ENCODE measurements at places on chromosomes 7 and 10. TPM values are rescaled to one million over a fixed set of nuclear protein-coding genes. Genes with fewer than 3 reads are reported as not detected.

- H3K36me3 ChIP-seq, result peaks cover 5% of the 10 kb centered on the region
- H3K4me1 ChIP-seq, result no peaks in the 10 kb centered on the region
- no peak overlapping the region for H3K4me3 ChIP-seq
- DNase-seq, result no peak
- H3K27ac ChIP-seq, result no peak overlapping the region
- H3K27me3 ChIP-seq, result no peaks in the 10 kb centered on the region
These were observed 50.1 kb upstream of the DNAAF5 start for GRCh38 chr7:676246-676971.

- H3K27me3 ChIP-seq, result no peaks in the 10 kb centered on the region
- peaks cover 28% of the 10 kb centered on the region for H3K4me1 ChIP-seq
- H3K36me3 ChIP-seq, result peaks cover 46% of the 10 kb centered on the region
- DNase-seq, result no peak
These were observed 2.3 kb downstream of the ZNF282 start for GRCh38 chr7:149197675-149198074.

DNA sequence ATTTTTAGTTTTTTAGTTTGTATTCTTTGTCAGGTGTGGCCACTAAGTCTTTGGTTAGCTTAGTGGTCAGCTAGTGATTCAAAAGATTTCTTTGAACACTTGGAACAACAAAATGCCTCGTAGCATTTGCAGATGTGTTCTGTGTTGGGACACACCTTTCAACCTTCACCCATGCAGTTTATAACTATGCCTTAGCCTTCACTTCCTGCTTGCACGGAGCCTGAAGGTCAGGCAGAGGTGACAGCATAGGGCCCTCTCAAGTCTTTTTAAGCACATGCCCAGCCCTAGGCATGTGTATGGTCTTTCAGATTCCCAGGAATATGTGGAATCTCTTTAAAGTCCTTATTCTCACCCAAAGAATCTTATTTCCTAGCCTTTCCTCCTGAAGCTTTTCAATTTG lies 17.6 kb downstream of the PLAC9 start:
- no peak overlapping the region for H3K4me3 ChIP-seq
- DNase-seq, result no peak
- no peak overlapping the region for H3K27ac ChIP-seq
- H3K4me1 ChIP-seq, result peaks cover 1% of the 10 kb centered on the region
- no peaks in the 10 kb centered on the region for H3K27me3 ChIP-seq
- H3K36me3 ChIP-seq, result peaks cover 53% of the 10 kb centered on the region

DNA sequence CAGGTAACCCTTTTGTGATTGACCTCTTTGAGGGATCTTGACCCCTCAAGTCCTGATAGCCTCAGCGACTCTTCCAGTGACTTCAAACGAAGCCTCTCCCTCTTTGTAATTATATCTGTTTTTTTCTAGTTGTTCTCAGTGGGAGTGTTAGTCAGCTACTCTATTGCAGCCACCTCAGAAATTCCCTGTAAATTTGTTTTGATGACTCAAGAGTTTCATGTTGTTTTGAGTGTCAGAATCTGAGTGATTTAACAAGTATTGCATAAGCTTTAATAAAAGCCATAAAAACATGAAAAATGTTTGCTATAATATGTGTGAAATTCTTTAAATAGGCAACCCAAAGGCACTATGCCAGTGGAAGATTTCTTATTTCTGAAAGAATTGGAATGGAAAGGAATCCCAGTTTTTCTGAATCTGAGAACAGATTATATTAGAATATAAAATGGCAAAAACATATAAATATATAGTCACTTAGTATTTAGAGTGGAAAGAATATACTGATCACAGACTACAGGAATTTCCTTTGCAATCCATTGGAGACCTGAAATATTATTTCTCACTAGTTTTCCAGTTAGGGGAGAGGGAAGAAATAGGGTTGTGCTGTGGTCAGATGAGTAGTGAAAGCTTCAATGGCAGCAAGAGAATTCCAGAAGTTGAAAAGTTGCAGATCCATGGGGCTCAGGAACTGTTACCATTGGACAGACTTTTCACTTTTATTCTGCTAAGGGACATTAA lies 94.4 kb upstream of the SEMA3C start:
- H3K36me3 ChIP-seq, result no peaks in the 10 kb centered on the region
- no peak for DNase-seq
- H3K4me3 ChIP-seq, result no peak overlapping the region
- H3K27me3 ChIP-seq, result no peaks in the 10 kb centered on the region
- no peak overlapping the region for H3K27ac ChIP-seq

GRCh38 chr7:92953657-92954056 lies 117.3 kb upstream of the CDK6 start:
- DNase-seq, result no peak
- no peaks in the 10 kb centered on the region for H3K36me3 ChIP-seq
- H3K4me3 ChIP-seq, result no peak overlapping the region
- no peaks in the 10 kb centered on the region for H3K27me3 ChIP-seq

EPO gene
- total RNA-seq, result not detected

C10orf90 gene
- total RNA-seq, result not detected

DNA sequence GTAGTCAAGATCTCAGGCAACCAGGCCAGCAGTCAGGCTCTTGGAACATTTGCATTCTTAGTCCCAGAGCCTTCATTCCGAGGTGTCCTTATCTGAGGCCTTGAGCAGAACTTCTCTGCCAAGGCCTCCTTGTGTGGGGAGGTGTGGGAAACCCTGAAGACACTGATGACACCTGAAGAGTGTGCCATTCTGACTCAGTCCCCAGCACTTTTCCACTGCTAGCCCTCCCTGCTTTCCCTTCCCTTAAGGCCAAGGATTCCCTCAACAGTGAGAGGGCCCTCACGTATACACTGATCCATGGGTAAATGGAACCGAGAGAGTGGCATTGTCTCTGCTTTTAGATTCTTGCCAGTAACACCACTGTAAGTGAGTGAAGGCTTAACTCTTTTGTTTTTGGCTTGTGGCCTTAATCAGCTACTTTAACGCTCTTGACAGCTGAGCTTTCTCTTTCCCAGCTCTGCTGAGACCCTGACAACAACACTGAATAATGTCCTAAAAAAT lies 30.3 kb downstream of the TRDMT1 start:
- peaks cover 11% of the 10 kb centered on the region for H3K4me1 ChIP-seq
- no peak overlapping the region for H3K27ac ChIP-seq
- DNase-seq, result no peak
- H3K4me3 ChIP-seq, result no peak overlapping the region
- no peaks in the 10 kb centered on the region for H3K27me3 ChIP-seq

- DNase-seq, result no peak
- H3K27me3 ChIP-seq, result peaks cover 18% of the 10 kb centered on the region
- no peak overlapping the region for H3K27ac ChIP-seq
- H3K4me1 ChIP-seq, result no peaks in the 10 kb centered on the region
- H3K36me3 ChIP-seq, result no peaks in the 10 kb centered on the region
- H3K4me3 ChIP-seq, result no peak overlapping the region
These were observed 540.3 kb upstream of the GALNT17 start for GRCh38 chr7:70591643-70592042.

DNA sequence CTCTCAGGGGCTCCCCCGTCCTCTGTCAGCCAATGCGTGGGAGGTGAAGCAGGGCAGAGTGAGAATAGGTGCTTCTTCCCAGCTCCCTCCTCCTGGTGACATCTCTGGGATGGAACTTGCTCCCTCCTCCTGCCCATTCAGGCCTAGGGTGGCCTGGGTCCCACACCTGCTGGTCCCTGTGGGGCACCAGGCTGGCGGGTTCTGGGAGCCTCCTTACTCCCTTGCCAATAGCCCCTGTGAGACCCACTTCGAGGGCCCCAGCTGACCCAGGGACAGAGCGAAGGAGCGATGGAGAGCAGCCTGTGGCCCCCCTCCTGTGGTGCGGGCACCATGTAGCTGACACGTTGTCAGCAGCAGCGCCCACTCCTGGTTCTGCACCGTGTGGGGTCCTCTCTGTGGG lies 512.6 kb downstream of the GLRX3 start:
- no peaks in the 10 kb centered on the region for H3K4me1 ChIP-seq
- no peak overlapping the region for H3K27ac ChIP-seq
- H3K27me3 ChIP-seq, result no peaks in the 10 kb centered on the region
- H3K36me3 ChIP-seq, result no peaks in the 10 kb centered on the region
- no peak for DNase-seq

CALML5 gene
- total RNA-seq, result not detected

DNA sequence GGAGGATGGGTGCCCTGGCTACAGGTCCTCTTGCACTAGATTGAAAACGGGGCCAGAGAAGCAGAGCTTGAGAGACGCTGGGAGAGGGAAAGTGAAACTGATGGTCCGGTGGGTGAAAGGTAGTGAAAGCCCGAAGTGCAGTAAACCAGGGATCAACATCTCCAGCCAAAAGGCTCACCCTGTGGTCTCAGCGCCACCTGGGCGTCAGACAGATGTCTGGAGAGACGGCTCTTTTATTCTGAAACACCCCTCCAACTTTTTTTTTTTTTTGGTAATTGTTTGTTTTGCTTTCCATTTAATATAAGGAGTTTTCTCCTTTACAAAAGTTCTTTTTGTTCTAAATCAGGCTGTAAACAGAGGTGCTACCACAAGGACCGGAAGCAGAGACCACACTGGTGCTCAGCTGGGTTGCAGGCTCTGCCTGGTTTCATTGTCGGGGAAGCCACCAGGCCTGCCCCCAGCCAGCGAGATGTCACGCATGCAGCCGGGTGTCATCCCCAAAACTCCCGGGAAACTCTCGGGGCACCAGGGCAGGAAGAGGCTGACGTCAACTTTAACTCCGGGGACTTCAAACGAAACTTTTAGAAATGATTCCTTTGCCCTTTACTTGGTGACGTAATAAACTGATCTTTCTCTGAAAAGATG lies 11.2 kb downstream of the IL2RA start:
- H3K27me3 ChIP-seq, result no peaks in the 10 kb centered on the region
- peak overlapping the region; percentile 82 for H3K27ac ChIP-seq
- H3K4me3 ChIP-seq, result peak overlapping the region; percentile 46
- H3K4me1 ChIP-seq, result peaks cover 48% of the 10 kb centered on the region
- DNase-seq, result peak; percentile 74

GRCh38 chr7:140229591-140230515 lies 53.1 kb upstream of the KDM7A start:
- H3K4me3 ChIP-seq, result peak overlapping the region; percentile 66
- H3K4me1 ChIP-seq, result peaks cover 26% of the 10 kb centered on the region
- DNase-seq, result peak; percentile 51
- no peaks in the 10 kb centered on the region for H3K27me3 ChIP-seq
- H3K27ac ChIP-seq, result peak overlapping the region; percentile 61
